ENCODE measurements at places on chromosomes 1 and 21.

- no peak for DNase-seq
Measured at GRCh38 chr21:44399151-44399954, 45.9 kb downstream of the TRPM2 start.

DNA sequence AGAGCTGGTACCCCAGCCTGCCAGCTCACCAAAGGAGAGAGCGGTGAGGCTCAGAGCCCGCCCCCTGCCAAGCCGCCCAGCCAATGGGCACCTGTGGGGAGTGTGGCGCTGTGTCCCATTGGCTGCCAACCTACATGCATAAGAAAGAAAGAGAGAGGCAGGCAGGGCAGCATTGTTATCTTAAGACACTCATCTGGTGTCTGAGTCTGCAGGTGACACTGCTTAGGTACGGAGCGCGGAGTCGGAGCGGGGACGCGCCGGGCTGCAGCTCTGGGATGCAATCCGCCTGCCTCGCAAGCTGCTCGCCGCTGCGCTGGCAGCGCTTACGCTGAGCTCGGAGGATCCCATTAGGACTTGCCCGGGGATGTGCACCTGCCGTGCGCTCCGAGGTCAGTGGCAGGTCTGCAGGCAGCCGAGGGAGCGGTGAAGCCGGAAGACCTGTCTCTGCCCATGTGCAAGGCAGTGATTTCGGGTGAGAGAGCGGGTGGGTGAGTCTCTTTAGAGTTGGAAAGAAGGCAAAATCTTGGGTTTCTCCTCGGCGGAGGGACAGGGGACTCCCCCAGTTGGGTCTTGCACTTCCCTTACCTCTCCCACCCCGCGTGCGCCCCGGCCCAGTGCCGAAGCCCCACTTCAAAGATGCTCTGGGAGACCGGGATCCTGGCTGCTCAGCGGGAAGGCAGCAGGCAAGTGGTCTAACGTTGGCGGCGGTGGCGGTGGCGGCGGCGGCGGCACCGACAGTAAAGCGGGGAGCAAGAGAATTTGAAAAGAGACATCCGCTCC, at the start of gene BRINP2:
TSS of gene BRINP2 (plus strand) at position 203 of the 780 bp plus-strand sequence. CDS start 58,919 bp downstream, outside the sequence.
- DNase-seq, result peak; percentile 95

GRCh38 chr1:214332946-214333798, 52.2 kb downstream of the SMYD2 start:
- DNase-seq, result peak; percentile 45

GRCh38 chr1:172279939-172280636, 140.4 kb upstream of the C1orf105 start:
- no peak for DNase-seq

DNA sequence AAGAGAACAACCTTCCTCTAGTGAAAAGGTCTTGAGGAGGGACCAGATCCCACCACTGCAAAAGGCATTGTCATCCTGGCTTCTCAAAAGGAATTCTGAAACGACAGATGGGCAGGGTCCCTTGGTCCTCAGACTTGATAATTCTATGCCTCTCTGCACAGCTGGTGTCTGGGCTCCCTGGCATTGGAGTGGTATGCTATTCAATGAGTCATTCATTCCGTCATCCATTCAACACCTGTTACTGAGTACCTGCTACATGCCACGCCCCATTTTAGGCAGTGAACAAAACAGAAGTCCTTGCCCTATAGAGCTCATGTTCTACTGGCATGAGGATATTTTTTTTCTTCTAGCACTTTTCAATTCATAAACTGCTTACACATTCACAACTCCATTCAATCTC, 45.8 kb upstream of the HMGB4 start:
- no peak for DNase-seq

DNA sequence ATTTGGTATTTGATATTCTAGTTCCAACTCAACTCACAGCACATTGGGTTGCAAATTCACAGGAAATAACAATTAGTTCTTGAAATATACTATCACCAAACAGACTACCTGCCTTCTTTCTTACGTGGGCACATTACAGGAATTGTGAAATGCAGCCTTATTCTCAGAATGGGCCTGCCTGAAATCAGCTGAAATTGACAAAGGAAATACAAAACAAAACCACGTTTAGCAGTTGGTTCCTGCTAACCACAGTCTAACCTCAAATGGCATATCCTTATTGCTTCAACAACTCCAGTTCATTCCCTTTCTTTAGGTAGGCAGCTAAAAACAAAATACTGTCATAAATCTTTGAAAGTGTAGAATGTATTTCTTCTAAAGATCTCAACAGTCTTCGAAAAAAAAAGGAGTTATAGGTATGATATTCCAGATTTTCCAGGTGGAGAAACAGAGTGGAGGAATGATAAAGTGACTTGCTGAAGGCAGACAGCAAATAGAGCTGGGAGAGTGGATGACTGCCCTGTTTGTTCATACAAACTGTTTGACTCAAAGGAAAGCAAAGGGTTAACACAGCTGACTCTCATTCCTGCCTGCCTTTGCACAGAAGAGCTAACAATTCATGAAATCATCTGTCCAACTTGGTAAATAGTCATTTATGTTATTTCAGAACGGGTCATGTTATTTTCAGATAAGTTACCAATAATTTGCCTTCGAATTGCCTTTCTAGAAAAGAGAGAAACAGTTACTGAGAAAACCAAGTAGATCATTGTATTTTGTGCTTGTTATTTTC, 1.6 kb upstream of the GREM2 start:
- no peak for DNase-seq

DNA sequence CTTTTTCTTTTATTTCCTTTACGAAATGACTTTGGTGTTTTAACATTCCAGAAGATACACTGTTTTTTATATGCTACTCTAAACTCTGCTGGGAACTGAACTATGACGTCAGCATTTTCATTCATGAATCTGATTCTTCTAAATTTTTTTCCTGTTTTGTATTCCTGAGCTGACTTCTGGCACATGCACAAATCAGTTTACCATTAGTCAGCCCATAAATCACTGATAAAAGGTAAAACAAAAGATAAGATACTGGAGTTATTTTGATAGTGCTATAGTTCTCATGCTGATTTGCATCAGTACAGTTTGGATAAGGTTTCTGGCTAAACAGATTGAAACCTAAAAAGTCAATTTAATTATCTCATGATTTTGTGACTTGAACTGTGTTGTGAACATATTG, 10.4 kb downstream of the CAMTA1 start:
- DNase-seq, result no peak

DNA sequence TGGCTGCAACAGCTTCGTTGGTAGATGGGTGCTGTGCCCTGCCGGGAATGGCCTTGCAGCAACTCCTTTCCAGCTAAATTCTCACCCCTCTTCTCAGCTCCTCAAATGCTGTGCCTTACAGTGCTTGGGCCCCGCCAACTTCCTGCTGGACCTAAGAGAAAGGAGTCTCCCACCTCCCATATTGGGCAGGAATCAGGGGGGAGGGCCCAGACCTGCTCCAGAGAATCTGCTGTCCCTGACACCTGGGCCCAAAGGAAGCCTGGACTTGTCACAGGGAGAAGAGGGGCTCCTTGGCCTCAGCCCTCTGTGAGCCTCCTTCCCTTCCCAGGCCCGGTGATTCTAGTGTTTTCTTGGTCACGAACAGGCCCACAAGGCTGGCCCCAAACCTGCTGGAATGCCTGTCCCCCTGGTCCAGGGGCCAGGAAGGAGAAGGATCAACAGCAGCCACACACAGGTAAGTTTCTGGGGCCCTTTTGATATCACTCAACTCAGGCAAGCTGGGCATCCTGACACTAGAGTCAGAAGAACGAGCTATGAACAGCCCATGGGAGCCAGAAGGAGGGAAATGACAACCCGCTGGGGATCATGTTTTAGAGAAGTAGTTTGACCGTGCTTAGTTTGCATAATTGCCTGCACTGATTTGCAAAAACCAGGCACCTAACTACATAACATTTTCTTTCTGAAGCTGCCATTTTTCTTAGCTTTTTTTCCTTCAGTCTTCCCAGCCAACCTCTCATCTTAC, 86.2 kb downstream of the CD247 start:
- DNase-seq, result no peak

DNA sequence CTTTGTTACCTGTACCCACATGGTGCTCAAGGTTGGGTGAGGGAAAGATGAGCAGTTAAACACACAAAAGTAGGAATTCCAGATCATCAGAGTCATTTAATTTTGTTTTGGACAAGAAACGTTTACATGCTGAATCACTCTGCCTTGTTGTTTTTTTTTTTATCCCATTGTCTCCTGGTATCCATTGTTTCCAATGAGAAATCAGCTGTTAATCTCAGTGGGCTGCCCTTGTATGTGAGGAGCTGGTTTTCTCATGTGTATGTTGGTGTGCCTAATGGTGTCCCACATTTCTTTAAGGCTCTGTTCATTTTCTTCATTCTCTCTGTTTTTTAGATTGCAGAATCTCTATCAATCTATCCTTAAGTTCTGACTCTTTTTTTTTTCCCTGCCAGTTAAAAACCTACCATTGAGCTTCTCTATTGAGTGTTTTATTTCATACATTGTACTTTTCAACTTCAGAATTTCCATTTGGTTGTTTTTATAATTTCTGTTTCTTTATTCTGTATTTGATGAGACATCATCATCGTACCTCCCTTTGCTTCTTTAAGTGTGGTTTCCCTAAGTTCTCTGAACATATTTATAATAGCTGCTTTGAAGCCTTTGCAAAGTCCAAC, 8.8 kb upstream of the OBSCN start:
- DNase-seq, result no peak

DNA sequence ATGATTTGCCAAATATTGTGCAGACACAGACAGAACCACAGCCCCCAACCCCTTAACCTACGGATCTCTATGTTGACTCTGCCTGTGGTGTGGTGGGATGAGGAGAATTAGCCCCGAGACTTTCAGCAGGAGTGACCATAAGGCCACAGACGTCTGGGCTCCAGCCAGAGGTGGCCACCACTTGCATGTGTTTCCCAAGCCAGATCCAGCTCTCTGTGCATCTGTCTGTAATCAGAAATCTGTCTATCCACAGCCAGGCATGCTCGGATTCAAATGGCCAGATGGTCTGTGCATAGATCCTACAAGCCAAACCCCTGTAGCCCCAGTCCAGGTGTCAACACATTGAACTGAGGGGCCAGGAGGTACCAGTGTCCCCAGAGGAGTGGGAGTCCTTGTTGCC, 140.6 kb downstream of the SYF2 start:
- DNase-seq, result no peak

- peak; percentile 2 for DNase-seq
Measured at GRCh38 chr21:45265721-45266517, 21.8 kb downstream of the POFUT2 start.

GRCh38 chr21:38804030-38804788, 1.5 kb upstream of the ETS2 start:
- DNase-seq, result no peak

GRCh38 chr1:1996207-1996651, 7.4 kb downstream of the CFAP74 start:
- DNase-seq, result no peak

DNA sequence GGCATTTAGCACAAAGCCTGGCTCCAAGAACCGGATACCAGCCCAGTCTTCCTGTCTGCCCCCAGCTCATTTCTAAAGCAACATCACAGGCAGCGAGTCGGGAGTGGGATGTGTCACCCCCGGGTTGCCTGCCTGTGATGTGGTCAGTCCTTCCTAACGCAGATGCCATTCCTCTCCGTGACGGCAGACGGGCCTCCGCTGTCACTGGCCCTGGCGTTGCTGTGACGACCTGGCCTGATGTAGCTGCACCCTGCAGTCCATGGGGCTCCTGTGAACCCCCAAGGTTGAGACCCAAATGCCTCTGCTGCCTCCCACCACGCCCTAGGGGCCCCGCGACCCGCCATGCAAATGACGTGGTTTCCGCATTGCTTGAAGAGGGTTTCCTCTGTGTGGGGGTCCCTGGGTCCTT, 12.3 kb downstream of the TNFRSF1B start:
- no peak for DNase-seq

- no peak for DNase-seq
Measured at GRCh38 chr1:150034336-150034735, 23.8 kb upstream of the OTUD7B start.
